Ureter (tissue), 1 donor: ENCODE measurements at places on chromosomes 1 and 21. TPM values are rescaled to one million over a fixed set of nuclear protein-coding genes. Genes with fewer than 3 reads are reported as not detected.

The AADACL4 gene
- not detected for total RNA-seq

- no peak for DNase-seq
Observed at GRCh38 chr1:53810497-53810896, 27.6 kb downstream of the NDC1 start.

GRCh38 chr1:166813508-166814223 is 25.6 kb upstream of the POGK start:
- DNase-seq: no peak

DNA sequence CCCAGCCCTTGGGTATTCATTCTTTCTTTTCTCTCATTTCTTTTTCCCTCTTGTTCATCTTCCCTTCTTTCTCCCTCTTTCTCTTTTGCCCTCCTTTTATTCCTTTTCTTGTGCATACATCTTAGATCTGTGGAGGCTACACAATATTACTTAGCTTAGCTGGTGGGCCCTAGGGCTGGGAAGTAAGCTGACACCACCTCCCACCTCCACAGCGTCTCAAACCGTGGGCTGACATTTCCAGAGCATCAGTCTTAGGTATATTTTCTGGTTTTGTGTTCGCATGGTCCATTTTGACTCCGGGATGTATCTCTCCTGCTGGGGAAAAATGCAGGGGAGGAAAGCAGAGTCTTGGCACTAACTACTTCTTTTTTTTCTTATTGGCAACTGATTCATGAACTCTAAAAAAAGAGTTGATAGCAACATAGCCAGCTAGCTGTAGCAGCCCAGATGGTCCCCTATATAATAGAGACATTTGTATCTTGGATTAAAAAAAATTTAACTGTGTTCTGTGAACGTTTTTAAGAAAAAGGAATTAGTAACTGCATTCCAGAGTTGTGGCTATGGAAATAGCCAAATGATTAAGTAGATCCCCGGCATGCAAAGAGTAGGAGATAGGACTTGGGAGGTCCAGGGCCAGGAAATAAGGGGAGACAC is 15.5 kb downstream of the CNIH3 start:
- no peak for DNase-seq

DNA sequence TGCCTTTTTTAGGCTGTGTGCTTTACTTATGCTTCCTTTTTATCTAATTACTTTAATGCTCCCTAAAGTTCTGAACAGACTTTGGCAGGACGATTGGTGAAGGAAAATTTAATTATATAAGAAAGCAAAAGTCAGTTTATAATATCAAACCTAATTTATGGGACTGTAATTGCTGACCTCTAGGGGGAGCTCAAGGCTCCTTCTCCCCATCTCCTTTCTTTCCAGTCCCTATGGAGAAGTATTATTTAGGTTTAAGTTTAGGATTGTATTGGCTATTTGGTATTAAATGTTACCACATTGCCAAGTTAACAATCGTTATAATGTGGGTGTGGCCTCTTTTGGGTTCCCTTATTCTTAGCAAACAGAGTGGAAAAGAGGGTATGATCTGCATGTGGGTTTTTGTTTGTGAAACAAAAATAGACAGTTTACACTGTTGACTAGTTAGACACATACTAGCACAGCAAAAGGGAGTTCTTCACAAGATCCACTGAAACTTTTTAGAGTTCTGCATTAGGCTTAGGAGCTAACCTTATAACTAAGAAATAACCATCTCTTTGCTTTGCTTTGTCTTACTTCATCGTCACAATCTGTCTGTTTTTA is 48.2 kb upstream of the TNFSF4 start:
- no peak for DNase-seq
